Activated CD4-positive, alpha-beta T cell treated with anti-CD3 and anti-CD28 coated beads, Interleukin-2, amount 50 U/mL, for 4 hours (primary cell): ENCODE measurements at places on chromosomes 12 and 14.

DNA sequence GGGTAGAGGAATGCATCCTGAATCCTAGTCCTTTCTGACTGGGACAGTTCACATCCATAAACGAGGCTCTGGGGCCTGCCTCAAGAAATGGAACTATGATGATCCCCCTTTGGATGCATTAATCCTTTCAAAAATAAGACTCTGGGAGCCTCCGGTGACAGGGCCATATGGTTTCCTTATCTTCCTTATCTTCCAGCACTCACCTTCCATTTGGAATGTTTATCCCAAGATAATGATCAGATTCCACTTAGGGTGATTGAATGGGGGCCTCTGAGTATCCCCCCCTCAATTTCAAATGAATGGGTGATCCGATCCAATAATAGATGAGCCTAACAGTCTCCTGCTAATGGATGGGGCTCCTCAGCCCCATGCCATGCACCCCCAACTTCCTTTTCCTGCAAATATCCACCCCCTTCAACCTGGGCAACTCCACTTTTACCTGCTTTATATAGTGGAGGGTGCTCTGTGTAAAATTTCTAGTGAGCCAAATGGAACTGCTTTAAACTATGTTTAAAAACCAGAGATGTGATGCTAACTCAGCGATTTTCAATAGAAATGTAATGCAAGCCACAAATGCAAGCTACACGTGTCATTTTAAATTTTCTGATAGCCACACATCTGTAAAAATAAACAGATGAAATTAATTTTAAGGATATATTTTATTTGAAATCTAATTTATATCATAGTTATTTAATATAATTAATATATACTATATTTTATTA lies 157.8 kb downstream of the ZFP36L1 start:
- no peak for DNase-seq

- DNase-seq: no peak
Observed at GRCh38 chr14:48622980-48623379, 947.6 kb upstream of the MDGA2 start.

DNA sequence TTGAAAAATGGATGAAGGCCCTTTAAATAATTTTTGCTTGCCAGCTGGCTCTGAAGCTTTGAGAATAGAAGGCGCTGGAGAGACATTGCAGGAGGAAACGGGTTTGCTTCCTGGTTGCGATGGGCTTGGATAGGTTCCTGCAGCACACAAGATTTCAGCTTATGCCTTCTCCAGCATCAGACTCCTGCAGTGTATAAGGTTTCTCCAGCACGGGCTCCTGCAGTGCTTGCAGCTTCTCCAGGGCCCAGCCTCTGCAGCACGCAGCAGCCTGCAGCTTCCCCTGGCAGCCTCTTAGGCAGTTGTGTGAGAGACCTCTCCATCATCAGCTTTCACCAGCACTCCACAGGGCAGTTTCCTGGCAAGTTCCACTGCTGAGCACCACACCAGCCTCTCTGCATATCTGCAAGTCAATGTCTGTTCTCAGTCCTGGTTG lies 78.7 kb upstream of the ZDHHC17 start:
- no peak for DNase-seq

GRCh38 chr12:116284396-116284795 lies 6.9 kb upstream of the MED13L start:
- DNase-seq: no peak

GRCh38 chr14:76761136-76761959 lies at the start of gene VASH1:
Gene VASH1 (plus strand): TSS chr14:76761468. CDS start chr14:76762822, 1,354 bp downstream.
- DNase-seq: peak; percentile 30

DNA sequence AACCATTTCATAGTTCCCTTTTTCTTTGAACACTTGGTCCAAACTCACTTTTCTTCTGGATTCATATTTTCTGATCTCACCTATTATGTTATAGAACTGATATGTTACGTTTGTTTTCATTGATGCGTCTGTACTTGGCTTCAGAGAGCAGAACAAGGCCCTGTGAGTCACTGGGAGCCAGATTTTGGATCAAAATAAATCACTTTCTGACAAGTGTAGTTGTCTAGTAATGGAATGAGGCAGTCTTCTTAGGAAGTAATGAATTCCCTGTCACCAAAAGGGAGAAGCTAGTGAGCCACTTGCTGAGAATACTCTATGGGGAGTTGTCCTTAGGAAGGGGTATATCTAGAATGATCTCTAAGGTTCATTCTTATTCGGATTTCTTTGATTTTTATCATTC lies 10.2 kb downstream of the BICD1 start:
- DNase-seq: no peak

DNA sequence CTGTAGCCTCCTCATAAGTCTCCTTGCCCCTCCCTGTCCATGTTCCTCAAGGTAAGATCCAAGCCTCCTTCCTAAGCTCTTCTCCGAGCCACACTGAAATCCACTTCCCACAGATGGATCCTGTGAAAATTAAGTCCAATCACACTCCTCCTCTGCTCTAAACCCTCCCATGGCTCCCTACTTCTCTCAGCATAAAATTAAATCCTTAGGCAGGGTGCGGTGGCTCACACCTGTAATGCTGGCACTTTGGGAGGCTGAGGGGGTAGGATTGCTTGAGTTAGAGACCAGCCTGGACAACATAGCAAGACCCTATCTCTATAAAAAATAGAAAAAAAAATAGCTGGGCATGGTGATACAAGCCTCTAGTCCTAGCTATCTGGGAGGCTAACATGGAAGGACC lies 2.3 kb downstream of the PHETA1 start:
- no peak for DNase-seq

DNA sequence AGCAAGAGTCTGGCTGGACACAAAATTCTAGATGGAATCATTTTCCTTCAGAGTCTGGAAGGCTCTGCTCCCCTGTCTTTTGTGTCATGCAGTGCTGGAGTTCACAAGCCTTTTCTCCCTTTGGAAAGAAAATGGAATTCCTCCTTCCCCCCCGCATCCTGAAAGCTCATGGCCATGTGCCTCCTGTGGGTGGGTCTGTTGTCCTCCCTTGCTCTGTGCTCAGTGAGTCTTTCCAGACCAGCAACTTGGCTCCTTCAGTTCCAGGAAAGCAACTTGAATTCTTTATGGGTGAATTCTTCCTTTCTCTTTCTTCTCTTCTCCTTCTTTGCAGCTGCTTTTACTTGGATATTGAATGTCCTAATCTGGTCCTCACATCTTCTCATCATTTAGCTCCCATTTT lies 70.2 kb downstream of the TUNAR start:
- DNase-seq: no peak

DNA sequence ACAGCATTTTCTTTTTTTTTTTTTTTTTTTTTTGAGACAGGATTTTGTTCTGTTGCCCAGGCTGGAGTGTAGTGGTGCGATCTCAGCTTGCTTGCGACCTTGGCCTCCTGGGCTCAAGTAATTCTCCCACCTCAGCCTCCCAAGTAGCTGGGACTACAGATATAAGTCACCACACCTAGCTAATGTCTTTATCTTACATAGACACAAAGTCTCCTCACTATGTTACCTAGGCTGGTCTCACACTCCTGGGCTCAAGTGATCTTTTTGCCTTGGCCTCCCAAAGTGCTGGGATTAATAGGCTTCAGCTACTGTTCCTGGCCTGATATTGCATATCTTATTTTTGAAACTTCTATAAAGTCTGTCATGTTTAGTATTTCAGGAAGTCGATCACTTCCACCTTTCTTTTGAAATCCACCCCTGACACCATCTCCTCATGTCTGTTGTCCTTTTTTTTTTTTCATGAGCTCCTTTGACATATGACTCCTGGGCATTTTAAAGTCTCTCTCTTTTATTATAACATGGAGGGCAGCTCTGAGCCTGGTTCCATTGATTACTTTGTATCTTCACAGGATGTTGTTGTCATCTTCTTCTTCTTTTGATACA lies 5.9 kb upstream of the A2ML1 start:
- no peak for DNase-seq

DNA sequence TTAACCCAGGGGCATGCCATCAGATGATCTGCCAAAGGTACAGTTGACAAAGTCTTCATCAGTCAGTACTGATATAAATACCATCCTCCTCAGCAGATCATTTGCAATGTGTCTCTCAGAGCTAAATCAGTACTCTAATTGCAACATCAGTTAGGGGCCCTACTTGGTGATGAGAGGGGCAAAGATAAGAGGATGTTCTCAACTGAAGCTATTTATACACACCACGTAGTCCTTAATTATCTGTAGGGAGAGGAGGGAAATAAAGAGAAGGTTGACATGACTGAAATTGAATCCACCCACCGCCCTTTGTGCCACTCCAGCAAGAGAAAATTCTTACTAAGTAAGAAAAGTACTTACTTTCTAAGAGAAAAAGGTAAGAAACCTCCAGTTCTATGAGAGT lies 157.8 kb upstream of the NUDT4 start:
- no peak for DNase-seq

GRCh38 chr12:29082522-29082921 lies 66.6 kb upstream of the FAR2 start:
- DNase-seq: no peak

DNA sequence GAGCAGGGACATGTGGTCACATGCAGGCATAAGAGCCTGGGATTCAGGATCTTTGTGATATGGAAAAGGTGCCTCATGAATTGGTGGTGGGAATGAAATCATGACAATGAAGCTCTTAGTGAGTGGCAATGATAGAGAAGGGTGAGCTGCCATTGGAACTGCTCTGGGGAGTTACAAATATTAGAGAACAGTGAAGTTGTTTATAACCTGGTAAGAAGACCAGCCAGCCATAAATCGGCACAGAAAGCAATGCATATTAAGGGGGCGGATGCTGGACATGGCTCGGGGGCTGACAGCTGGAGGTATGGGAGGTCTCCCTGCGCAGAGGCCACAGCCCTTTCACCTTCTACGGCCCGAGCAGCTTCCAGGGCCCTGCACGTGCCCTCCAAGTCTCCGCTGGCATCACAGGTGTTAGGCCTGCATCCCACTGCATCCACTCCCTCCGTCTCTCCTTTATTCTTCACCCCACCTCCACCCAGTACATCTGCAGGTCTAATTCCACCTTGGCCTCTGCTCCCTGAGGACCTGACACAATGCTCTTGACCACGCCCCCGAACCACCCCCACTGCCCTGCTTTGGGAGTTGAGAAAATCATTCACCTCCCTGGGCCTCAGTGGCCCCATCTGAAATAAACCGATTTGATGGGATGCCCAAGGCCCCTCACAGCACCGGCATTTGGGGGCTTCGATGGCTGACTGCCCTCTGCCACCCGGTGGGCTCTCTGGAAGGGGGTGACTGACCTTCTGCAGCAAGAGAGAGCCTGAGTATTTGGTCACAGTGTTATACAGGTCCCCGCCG lies 4.1 kb downstream of the CACNA2D4 start:
- DNase-seq: no peak

DNA sequence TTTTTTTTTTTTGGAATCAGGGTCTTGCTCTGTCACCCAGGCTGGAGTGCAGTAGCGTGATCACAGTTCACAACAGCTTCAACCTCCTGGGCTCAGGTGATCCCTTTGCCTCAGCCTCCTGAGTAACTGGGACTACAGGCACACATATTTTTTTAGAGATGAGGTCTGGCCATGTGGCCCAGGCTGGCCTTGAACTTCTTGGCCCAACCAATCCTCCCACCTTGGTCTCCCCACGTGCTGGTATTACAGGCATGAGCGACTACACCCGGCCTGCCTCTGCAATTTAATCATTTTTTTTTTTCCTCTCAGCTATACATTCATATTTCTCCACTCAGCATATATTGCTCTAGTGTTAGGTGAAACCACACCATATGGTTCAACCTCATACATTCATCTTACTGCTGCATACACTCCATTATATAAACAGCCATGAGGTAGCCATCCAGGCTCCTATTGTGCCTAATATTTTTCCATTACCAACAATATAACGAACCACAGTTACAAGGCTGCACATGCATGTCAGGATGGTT lies 7.1 kb downstream of the STX2 start:
- no peak for DNase-seq

DNA sequence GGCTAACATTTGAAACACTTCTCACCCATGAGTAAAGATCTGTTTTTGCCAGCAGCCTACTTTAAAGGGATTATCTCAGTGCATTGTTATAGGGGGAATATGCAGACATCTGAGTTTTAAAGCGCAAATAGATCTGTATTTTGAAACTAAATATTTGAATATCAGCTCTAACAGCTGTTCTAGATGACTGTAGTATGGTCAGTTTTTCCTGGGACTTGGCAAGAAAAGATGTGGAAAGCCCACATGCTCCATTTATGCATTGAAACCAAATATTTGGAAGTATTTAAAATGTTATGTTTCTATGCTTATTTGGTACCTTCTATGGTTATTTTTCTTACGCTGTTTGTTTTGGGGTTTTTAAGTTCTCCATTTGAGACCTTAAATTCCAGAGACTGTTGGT lies 41.7 kb downstream of the RIC8B start:
- no peak for DNase-seq

DNA sequence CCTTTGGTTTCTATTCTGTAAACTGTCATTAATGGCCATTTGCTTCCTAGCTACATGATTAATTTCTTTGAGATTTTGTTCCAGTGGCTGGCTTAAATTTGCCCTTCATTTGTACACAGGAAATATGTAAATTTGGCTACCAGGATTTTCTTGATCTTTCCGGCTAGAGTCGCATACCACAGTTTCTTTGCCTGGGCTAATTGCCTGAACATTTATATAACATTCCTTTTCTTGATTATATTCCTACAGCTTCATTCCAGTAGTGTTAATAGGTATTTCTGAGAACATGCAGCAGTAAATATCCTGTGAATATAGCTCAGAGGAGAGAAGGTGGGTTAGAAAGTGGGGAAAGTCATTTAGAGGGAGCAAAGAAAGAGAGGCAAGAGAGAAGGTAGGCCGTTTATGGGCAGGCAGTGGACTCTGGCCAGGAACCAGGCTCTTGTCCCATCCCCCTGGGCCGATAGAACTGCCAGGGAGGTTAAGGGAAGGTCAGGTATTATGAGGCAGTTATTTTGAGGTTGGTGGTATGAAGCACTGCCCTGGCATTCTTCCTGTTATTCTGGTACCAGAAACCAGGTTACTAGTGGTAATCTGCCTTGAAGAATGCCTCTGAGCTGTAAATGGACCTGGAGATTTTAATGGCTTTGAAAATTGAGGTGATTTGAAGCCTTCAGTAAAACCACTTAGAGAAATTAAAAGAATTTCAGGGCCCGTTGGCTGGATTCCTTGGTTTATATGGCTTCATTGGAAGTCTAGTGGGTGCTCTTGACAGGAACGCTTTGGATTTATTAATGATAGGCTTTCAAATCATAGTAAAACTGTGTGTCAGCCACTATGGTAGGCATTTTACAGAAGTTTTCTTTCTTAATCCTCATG lies 4.4 kb downstream of the RNF10 start:
- no peak for DNase-seq

GRCh38 chr14:93090826-93091555 lies 24.7 kb downstream of the ITPK1 start:
- DNase-seq: no peak

DNA sequence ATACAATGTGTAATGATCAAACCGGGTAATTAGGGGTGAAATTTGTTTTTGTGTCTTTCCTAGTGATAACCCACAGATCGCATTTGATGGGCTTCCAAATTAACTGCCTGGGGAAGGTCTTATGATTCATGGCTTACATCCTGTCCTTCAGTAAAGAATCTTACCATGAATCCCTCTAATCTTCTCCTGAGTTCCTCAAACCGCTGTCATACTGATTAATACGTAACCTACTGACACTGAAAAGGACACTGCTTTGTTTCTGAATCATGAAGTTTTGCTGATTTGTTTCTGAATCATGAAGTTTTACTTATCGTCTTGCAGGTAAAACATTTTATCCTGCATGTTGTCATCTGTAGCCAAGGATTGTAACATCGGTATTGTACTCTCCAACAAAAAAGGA lies 52.0 kb upstream of the CRY1 start:
- DNase-seq: no peak
